ENCODE measurements at places on chromosomes 6 and 20.

DNA sequence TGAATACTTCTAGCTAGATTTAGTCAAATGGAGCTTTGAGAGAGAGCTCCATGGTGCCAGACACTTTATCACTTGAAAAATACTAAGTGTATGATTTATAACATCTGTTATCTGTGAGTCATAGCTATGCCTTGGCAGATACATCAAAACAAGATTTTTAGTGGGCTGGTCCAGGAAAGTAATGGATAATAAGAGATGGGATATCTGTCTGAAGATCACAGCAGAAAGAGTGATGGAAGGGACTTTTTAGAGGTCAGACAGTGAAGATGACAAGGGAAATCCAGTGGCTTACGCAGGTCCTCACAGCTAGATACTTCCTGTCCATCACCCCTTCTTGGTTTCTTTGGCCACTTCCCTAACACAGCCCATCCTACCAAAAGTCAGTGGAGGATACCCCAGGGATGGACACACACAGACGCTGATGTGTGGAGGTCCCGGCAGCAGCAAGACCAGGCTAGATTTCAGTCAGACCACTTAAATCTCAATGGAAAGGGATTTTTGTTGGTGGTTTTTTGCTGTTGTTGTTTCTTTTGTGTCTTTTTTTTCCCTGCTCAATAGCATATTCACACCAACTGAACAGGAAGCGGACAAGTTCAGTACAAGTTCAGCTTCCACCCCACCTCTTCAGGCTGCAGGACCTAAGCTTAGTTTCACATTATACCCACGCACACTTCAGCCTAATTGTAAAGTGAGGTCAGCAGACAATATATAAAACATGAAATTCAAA lies 209.3 kb downstream of the ALDH8A1 start:
- peak; percentile 64 for ATAC-seq

DNA sequence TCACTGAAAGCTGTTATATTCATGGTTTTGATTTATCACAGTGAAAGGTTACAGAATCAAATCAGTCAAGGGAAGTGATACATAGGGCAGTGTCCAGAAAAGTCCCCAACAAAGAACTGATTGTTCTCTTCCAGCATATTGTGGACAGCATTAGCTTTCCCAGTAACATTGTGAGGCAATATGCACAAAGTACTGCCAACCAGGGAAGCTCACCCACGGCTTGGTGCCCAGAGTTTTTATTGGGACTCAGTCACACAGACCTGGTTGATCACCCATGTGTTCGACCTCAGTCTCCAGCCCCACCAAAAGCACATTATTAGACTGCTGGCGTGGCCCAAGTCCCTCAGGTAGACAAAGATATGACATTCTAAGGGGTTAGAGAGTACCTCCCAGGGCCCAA lies 76.0 kb downstream of the LCA5 start:
- no peak for ATAC-seq

DNA sequence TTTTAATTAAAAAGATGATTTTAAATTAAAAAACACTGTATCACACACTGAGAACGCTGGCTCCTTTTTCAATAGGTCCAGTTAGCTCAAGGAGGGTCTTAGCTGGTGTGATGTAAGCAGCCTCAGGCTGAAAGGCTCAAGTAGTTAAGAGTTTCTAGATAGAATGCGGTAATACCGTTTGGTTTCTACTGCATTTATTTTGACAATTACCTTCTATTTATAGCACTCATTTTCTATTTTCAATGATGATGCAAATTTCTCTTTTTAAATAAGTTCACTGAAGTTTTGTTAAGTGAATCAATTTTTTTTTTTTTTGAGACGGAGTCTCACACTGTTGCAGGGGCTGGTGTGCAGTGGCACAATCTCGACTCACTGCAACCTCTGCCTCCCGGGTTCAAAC lies 87.1 kb downstream of the PREX1 start:
- no peak for ATAC-seq

GRCh38 chr6:11237956-11238355 lies 5.5 kb upstream of the NEDD9 start:
- ATAC-seq = no peak

- ATAC-seq = peak; percentile 75
Observed at GRCh38 chr6:169288591-169288990, 34.9 kb upstream of the THBS2 start.

GRCh38 chr6:41247882-41248705 lies 19.9 kb downstream of the TREML4 start:
- no peak for ATAC-seq

- no peak for ATAC-seq
Observed at GRCh38 chr6:13696226-13696625, 15.4 kb downstream of the RANBP9 start.

DNA sequence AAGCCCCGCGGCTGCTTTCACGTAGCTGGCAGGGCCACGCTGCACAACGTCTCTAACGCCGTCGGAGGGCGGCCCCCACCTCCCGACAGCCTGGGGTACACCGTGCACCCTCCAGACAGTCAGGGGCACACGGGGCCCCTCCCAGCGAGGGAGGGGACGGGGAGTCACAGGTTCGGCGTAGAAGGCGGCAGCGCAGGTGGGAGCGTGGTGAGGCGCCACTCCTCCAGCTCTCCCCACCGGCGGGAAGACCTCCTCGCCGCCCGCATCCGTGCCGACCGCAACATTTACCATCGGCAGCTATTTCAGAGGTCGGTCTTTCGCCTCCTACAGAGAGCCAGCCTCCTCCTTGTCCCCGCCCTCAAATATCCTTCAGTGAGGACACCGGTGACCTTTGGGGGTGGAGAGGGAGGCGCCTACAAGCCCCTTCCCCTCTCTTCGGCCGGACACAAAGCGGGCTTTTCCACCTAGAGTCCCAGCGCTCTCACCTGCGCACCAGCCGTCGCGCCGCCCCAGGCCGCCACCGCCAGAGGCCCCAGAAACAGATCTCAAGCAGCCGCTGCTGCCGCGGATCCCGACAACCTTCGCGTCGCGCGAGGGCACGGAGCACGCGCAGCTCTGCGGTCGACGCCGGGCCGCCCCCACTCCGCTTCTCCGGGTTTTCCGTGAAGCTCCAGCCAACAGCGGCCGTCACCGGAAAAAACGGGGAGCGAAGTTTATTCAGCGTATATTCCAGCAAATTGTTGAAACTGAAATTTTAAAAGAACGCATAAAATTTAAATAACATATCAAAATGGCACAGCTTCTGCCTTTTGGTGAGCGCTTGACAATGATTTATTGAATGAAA lies at the start of gene MKKS:
TSS of gene MKKS (minus strand) at position 600 of the 844 bp plus-strand sequence. CDS start 20,708 bp downstream, outside the sequence.
- peak; percentile 78 for ATAC-seq

- ATAC-seq = no peak
Observed at GRCh38 chr6:61586934-61587537, 699.0 kb downstream of the KHDRBS2 start.

- ATAC-seq = peak; percentile 62
Observed at GRCh38 chr20:19889011-19889953, 127.9 kb upstream of the NAA20 start.

GRCh38 chr6:44054721-44055559 lies 72.3 kb downstream of the MRPL14 start:
- no peak for ATAC-seq

DNA sequence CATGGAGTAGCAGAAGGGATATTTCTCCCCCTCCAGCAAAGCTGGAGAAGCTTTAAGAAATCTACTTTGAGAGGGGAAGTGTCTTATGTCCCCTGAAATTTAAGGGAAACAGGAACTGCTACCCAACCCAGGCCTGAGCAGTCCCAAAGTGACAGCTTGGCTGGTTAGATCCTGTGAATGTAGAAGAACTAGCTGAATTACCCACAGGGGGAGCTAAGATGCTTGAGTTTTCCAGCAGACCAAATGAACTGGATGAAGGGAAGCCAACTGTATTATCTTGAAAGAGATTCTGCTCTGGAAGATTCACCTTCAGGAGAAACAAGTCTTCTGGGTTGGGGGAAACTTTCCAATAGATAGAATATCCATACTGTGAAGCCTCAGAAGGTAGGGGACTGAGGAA lies 303.3 kb upstream of the MMS22L start:
- ATAC-seq = no peak

GRCh38 chr6:125022391-125022989 lies 60.3 kb downstream of the RNF217 start:
- ATAC-seq = no peak

DNA sequence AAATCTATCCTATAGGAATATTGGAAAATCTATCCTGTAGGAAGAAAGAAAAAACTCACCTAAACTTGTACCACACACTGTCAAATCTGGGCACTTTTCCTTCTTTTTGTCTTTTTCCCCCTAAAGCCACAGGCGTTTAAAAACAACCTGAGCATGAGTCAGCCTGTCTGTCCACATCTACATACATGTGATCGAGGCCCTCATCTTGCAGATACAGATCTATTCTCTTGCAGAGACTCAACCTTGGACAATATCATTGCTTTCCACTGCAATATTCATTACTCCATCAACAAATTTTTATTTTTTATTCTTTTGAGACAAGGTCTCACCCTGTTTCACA lies 95.9 kb upstream of the IYD start:
- ATAC-seq = no peak
